ENCODE measurements at places on chromosomes 3 and 15.

GRCh38 chr15:46366360-46367007 lies 731.7 kb downstream of the SQOR start:
- peak overlapping the region; percentile 33 for H3K27ac ChIP-seq
- H3K4me3 ChIP-seq: no peak overlapping the region
- H3K27me3 ChIP-seq: no peaks in the 10 kb centered on the region
- H3K36me3 ChIP-seq: no peaks in the 10 kb centered on the region

DNA sequence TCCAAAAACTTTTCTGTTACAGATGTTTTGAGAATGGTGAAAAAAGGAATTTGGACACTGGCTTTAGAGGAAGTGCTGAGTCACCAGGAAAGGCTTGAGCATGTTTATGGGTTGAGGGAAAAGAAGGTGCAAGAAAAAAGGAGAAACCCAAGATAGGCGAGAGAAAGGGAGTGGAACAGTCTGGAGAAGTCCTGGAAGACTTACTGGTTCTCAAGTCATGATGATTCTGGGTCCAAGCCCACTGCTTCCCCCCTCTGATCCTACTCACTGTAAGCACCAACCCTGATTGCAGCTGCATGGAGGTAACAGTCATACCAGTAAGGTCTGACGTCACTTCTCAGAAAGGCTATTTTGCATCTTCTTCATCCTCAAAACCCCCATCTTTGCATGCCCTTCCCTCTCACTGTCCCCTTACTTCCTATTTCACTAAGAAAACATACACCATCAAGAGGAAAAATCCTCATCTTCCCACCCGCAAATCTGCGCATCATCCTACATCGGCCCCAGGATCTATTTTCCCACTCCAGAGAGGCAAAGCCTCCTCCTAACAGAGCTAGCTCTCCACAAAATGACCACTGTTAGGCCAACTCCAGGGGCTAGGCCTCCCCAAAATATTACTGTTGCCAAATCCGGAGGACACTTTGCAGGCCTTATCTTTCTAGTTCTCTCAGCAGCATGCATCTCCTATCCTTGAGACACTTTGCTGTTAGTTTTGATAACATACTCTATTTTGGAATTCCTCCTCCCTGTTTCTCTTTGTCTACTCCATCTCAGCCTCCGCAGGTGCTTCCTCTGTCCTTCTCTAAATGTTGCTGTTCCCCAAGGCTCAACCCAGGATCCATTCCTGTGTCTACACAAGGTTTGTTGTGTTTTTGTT lies 3.2 kb upstream of the ATP13A3 start:
- no peak overlapping the region for H3K27ac ChIP-seq
- H3K4me1 ChIP-seq: no peaks in the 10 kb centered on the region
- DNase-seq: no peak
- H3K36me3 ChIP-seq: no peaks in the 10 kb centered on the region

DNA sequence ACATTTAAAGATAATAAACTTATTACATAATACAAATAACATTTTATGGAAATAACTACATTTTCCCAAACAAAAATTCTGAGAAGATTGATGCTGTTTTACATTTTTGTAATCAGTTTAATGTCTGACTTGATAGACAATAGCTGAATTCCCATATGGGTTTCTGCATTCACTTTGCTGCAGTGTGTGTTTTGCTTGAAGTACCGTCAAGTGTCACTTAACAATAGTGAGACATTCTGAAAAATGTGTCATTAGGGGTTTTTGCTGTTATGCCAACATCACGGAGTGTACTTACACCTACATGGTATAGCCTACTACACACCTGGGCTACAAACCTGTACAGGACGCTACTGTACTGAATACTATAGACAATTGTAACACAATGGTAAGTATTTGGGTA lies 57.5 kb downstream of the USF3 start:
- no peaks in the 10 kb centered on the region for H3K36me3 ChIP-seq
- H3K27ac ChIP-seq: no peak overlapping the region
- DNase-seq: no peak
- no peaks in the 10 kb centered on the region for H3K27me3 ChIP-seq
- H3K4me3 ChIP-seq: no peak overlapping the region

GRCh38 chr3:29353807-29354206 lies 72.9 kb downstream of the RBMS3 start:
- H3K4me1 ChIP-seq: no peaks in the 10 kb centered on the region
- H3K27me3 ChIP-seq: no peaks in the 10 kb centered on the region
- no peak for DNase-seq
- H3K27ac ChIP-seq: no peak overlapping the region
- no peak overlapping the region for H3K4me3 ChIP-seq

- no peak overlapping the region for H3K27ac ChIP-seq
- DNase-seq: no peak
- H3K4me1 ChIP-seq: no peaks in the 10 kb centered on the region
- H3K4me3 ChIP-seq: no peak overlapping the region
Observed at GRCh38 chr3:28859897-28860296, 421.0 kb upstream of the RBMS3 start.

DNA sequence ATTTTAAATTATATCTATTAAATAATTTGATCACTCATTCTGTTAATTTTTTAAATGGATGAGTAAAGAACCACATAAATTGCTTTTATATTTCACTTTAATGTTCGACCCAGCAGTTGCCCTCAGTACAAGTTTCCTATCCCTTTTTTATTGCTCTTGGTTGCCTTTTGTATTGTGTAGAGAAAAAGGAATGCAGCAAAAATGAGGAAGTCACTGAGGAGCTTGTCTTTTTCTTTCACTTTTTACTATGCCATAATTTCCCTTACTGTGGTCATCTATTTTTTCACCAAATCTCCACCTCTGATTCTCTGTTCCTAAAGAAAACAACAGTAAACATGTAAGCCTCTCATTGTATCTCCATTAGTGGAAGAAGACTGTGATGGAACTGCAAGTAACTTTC lies 122.7 kb downstream of the B3GALNT1 start:
- H3K4me3 ChIP-seq: no peak overlapping the region
- no peaks in the 10 kb centered on the region for H3K4me1 ChIP-seq
- no peaks in the 10 kb centered on the region for H3K36me3 ChIP-seq
- H3K27me3 ChIP-seq: no peaks in the 10 kb centered on the region
- no peak overlapping the region for H3K27ac ChIP-seq
- DNase-seq: no peak

GRCh38 chr3:72555714-72556113 lies 292.5 kb downstream of the SHQ1 start:
- H3K4me1 ChIP-seq: no peaks in the 10 kb centered on the region
- H3K36me3 ChIP-seq: no peaks in the 10 kb centered on the region
- H3K4me3 ChIP-seq: no peak overlapping the region

DNA sequence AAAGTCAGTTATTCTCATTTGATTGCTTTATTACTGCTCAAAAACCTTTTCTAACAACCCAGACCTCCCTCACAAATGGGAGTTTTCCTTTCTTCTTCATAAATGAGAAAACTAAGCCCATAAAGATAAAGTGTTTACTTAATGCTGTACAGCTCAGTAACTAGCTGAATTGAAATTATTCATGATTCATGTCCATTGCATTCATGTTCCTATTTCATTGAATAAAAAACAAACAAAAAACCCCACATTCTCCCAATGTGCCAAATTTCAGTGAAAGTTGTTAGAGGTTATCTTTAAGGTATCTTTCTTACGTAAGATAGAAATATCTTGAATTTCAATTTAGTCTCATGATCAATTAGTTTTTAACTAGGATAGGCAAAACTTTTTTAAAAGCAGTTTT lies 2.8 kb downstream of the PLSCR2 start:
- no peak overlapping the region for H3K4me3 ChIP-seq
- H3K36me3 ChIP-seq: no peaks in the 10 kb centered on the region
- no peak for DNase-seq
- H3K4me1 ChIP-seq: peaks cover 5% of the 10 kb centered on the region
